ENCODE measurements at places on chromosomes 5 and 9.

DNA sequence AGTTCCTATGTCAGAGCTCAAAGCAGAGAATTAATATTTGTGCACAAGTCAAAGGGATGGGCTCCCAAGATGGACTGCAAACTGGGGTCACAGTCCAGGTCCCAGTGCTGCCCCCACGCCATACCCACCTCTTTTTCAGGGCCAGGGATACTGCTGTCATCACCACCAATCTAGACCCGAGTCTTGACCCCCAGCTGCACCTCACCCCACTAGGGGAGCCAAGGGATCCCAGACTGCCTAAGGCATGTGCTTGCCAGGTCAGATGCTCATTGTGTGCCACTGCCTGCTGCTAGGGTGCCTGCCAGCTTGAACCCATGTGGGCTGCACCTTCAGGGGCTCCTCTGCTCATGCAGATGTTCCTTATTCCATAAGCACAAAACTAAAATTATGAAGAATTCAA, 215.6 kb upstream of the NREP start:
- DNase-seq, result no peak

GRCh38 chr5:160485364-160485969, 63.8 kb downstream of the PTTG1 start:
- DNase-seq, result no peak

GRCh38 chr5:29001666-29002065, 1963.3 kb upstream of the CDH9 start:
- no peak for DNase-seq

- no peak for DNase-seq
Measured at GRCh38 chr5:53476531-53477480, 3.6 kb upstream of the FST start.

DNA sequence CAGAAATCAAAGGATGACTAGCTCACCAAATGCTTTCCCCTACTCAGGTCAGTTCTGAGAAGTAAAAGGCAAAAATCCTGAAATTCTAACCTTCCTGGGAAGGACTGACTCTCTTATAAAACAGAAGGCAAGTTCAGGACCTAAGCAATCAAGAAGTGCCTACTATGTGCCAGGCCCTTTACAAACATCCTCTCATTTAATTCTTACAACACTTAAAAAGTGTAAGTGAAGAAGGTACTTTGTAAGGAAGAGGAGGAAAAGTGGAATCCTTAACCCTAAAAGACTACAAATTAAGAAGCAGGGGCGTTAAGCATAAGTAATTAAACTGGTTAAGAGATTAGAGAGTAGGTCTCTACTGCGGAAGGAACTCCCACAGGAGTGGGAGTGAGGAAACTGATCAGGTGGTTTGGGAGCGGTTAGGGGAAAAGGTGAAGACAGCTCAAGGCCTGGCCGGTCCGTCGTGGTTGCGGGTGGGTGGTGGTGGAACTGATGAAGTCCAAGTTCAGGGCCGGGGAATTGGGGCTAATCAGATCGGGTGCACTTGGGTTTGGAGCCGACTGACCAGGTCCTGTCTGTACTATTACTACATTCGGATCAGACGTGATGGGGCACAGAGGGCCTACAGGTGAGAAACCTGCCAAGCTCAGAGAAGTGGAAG, 839 bp downstream of the MED27 start:
- no peak for DNase-seq

- DNase-seq, result peak; percentile 37
Measured at GRCh38 chr9:99823681-99824377, 2.1 kb downstream of the NR4A3 start.

- no peak for DNase-seq
Measured at GRCh38 chr5:76372323-76373054, 30.6 kb upstream of the IQGAP2 start.

DNA sequence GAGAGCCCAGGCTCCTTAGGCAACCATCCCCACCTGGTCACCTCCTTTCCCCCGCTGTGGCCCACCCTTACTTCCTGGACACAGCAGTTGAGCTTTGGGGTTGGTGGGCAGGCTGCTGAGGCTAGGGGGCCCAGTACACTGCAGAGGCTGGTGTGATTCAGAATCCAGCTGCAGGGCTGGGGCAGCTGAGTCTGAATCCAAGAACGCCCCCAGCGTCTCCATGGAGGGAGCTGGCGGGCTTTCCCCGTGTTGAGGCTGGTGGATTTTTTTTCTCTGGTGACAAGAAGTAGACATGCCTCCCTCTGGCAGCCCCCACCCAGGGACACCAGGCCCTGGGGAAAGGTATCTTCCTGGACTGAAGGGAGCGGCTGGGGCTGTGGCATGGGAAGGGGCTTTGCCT, 104.8 kb downstream of the RXRA start:
- no peak for DNase-seq

DNA sequence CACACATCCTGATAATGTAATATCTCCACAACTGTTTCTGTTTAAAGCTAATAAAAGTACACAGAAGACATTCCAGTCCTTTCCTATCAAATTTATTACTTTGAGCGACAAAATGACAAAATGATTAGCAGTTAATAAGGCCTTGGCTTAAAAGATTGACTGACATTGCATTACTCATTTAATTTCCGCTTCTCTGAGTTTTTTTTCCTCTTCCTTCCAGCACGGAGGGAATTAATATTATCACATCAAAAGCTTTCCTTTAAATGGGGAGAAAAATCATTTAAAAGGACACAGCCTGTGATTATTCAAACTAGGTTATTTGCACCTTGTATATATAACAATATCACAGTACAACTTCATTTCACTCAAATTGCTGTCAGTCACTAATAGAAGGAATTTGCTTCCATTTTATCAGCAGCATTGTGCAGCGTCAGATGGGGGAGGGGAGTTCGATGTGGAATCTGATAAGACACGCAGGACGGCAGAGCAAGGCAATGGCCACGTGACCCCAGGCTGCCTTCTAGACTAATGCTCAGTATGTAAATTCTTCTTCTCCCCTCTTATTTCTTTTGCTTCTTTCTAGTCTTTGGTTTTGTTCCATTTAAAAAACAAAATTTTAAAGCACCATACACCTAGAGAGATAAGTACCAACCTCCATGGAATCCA, 400.5 kb downstream of the IRX1 start:
- DNase-seq, result no peak

- DNase-seq, result no peak
Measured at GRCh38 chr5:155029240-155029639, 15.7 kb downstream of the KIF4B start.

DNA sequence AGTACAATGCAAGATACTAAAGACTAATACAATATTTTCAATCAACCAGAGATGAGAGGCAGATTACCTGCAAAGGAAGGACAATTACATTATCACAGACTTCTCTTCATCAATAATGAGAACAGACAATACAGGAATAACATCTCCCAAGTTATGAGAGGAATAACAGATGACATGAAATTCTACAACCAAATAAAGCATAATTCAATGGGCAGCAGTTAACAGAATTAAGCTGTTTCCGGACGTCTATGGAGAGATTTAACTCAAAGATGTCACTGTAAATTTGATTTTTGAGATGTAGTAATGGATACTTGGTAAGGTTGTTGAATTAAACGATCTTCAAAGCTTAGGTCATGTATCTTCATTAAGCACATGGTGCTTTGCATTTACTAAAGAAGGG, 19.8 kb upstream of the PARP8 start:
- DNase-seq, result no peak

DNA sequence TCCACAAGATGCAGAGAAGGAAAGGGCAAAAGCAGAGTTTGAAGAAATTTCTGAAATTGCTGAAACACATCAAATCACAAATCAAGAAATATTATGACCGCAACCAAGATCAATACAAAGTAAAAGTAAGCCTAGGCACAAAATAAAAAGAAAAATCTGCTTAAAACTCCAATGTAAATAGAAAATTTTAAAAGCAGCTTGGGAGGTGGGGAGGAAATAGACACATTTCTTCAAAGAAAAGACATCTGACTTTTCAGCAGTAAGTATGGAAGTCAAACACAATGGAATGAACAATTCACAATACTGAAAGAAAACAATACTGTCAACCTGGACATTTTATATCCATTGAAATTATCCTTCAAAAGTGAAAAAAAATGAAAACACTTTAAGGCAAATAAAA, 55.1 kb downstream of the HTR4 start:
- DNase-seq, result no peak

GRCh38 chr5:36655161-36655560, 48.8 kb downstream of the SLC1A3 start:
- DNase-seq, result no peak

DNA sequence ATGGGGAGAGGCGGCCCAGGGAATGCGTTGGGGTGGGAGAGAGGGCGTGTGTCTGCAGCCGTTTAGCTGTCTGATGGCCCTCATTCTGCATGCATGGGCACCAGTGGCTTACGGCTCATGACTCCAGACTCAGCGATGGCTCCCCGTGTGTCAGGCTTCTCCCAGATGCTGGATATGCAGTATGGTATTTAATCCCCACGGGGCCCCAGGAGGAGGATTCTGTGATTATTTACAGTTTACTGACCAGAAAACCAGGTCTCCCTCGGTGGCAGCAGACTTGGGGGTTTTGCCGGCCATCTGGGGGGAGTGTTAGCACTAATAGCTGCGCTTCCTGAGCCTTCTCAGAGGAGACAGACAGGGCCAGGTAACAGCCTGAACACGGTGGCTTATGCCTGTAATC, 4.3 kb downstream of the PRDM12 start:
- no peak for DNase-seq

DNA sequence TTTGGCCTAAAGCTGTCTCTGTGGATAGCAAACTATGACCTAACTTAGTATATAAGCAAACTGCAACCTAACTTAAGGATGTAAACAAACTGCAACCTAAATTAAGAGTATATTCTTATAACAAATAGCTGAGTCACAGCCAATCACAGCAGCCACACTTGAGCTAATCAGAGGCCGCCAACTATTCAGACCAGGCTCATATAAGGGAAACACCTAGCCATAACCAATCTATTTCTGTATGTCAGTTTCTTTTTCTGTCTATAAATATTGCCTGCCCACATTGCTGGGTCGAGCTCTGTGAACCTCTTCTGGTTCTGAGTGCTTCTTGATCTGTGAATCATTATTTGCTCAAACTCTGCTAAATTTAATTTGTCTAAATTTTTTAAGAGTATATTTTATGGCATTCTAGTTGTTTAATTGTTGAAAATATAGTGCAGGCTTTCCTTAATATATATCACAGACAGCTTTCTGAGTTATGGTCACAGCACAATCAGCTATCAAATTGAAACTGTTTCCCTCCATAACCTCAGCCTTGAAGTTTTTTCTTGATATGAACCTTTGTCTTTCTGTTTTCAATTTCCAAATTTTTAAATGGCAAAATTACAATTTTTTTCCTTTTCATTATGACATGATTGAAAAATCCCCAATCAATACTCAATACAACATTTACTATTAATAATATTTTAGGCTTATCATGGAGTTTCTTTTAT, 327.1 kb upstream of the NUDT12 start:
- no peak for DNase-seq

DNA sequence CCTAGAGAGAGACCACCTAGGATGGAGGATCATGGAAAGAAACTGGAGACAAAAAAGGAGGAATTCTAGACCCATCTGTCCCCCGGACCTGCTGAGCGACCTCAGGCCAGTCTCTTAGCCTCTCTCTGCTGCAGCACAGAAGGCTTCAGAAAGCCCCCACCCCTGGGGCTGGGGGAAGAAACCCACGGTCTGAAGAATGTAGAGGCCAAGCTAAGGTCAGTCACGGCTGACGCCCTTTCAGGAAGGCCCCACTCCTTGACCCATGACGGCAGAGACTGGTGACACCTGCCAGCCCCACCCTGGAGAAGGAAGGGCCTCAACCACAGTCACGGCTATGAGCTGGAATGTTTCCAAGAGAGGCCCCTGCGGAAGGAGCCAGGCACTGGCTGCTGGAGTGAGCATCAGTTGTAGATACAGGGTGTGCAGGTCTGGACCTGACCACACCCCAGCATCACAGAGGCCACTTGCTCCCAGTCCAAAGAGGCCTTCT, 120.5 kb upstream of the BOD1 start:
- no peak for DNase-seq

DNA sequence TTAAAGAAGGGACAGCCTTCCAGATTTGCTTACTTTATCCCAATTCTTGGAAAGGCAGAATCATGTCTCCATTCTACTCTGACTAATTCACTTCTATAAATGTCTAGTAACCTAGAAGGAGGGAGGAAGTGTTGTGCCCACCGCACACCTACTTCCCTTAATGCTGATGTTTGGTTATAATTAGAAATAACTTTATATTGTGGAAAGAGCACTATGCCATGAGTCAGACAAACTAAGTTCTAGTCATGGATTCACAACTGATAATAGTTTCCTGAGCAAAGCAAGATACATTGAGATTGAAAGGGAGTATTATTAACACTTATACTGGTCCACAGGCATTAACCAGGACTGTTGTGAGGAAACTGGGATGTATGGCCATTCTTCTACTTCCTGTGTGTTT, 345.9 kb upstream of the RPS23 start:
- no peak for DNase-seq

DNA sequence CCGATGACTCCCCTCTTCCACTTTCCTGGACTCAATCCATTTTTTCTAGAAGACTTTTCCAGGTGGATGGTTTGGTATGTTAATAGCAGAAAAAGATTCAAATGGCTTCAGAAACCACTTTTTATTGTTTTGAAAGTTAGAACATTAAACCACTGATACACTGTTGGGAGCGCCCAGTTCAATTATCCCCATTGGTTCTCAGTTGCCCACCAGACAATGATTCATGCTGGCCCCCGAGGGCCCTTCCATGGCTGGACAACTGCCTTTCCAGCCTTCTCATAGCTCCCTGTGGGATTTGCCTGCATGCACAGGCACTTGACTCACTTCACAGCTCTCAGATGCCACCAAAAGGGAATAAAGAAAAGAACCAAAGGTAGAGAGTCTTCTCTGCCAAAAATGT, 21.3 kb upstream of the ANKRD34B start:
- DNase-seq, result no peak

- no peak for DNase-seq
Measured at GRCh38 chr5:8060953-8061429, 192.0 kb downstream of the MTRR start.

- DNase-seq, result peak; percentile 79
Measured at GRCh38 chr5:139787568-139788293, 7.9 kb upstream of the PSD2 start.

DNA sequence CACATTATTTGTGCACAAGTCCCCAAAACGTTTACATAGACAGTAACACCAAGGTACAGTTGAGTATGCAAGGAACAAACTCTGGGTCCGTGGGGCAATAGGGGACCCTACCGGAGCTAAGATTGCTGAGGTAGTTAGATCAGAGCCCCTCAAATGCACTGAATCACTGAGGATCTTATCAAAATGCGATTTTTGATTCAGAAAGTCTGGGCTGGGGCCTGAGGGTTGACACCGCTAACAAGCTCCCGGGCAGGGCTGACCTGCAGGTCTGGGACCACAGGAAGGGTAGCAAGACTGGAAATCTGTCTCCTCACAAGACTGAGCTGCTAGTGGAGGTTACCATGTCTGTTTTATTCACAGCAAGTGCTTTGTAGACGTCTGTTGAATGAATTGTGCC, 1.8 kb upstream of the IL3 start:
- no peak for DNase-seq

- no peak for DNase-seq
Measured at GRCh38 chr9:111601237-111602018, 2.0 kb upstream of the PTGR1 start.

- no peak for DNase-seq
Measured at GRCh38 chr5:57887851-57888621, 405.4 kb upstream of the ACTBL2 start.

GRCh38 chr5:35832762-35833161, 23.9 kb upstream of the IL7R start:
- DNase-seq, result peak; percentile 74

- no peak for DNase-seq
Measured at GRCh38 chr5:169052207-169052606, 248.7 kb downstream of the SLIT3 start.

- DNase-seq, result no peak
Measured at GRCh38 chr5:53997736-53998627, 312.4 kb downstream of the ARL15 start.

- DNase-seq, result no peak
Measured at GRCh38 chr5:110017854-110018253, 328.1 kb downstream of the MAN2A1 start.

All from T-helper 1 cell (primary cell).